GM04503 (cell line): ENCODE measurements at places on chromosomes 2 and 18.

DNA sequence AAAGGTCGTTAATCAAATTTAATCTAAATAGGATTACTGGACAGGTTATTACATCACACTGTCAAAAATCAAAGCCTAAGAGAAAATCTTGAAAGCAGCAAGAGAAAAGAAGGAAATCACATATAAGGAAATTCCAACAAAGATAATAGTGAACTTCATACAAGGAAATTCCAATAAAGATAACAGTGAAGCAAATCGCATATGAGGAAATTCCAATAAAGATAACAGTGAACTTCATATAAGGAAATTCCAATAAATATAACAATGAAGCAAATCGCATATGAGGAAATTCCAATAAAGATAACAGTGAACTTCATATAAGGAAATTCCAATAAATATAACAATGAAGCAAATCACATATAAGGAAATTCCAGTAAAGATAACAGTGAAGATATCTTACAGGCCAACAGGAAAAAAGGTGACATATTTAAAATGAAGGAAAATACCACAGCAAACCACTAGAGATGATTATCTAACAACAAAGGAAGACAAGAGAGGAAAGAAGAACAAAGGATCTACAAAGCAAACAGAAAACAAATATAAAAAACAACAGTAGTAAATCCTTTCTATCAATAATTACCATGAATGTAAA is 787.7 kb downstream of the CCDC85A start:
- no peak for DNase-seq

- DNase-seq, result no peak
Observed at GRCh38 chr2:191945623-191946022, 98.7 kb upstream of the CAVIN2 start.

- DNase-seq, result no peak
Observed at GRCh38 chr2:30481323-30481800, 34.3 kb downstream of the LCLAT1 start.

DNA sequence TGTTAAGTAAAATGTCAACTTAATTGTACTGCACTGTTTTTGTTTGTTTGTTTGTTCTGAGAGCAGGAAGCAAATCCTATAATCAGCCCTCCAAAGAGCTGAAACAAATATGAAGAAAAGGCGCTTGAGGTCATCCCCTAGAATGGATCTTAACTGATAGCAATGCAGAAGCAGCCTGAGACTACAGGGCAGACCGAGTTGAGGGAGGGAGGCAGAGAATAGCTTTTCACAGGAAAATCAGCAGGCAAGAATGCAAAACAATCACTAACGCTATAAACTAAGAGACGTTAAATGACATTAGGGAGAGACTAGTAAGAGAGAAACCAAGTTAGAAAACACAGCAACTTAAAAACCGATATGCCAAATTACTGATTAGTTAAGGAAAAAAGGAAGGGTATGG is 37.2 kb downstream of the GALNT1 start:
- DNase-seq, result no peak

- DNase-seq, result no peak
Observed at GRCh38 chr2:159600752-159601151, 15.6 kb downstream of the BAZ2B start.

DNA sequence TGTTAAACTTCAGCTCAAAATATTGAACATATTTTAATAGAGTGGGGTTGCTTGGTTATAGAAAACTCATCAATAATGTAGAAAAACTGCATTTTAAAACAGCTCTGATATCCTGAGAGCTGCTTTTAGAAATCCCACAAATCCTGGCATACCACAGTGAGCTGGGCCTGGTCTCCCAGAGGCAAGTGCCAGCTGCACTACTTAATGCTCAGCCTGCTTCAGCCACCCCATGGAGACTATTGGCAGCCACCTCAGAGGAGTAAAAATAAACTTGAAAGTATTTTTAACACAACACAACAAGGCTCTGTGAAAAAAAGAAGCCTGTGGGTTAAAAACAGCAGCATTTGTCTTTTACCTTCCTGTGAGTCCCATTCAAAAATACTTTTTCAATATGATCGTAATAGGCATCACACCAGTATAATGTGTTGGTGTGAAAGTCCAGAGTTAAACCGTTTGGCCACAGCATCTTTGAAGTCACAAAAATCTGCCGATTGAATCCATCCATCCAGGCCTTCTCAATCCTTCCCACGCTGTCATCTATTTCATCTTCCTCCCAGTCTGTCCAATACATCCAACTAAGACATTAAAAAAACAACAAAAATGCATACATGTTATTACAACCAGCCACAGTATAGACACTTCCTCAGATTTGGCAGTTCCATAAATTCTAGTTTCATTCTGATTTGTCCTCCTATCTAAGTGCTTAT is 1115.3 kb downstream of the LRP1B start:
- peak; percentile 11 for DNase-seq

DNA sequence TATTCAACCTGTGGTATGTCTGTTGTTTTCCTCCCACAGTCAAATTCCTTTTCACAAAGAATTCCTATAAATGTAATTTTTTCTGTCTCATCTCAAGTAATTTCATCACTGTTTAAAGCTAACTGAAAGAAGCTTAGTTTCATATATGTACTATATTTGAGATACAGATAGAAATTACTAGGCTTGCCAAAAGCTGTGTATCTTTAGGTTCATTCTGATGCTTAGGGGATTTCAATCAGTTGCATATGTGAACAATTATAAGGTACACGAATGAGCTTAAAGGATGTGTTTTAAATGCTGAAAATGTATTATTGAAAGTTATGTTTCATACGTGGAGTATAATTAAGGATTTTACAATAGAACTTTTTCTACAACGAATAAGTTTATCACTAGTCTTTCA is 59.2 kb upstream of the DSG1 start:
- DNase-seq, result no peak

DNA sequence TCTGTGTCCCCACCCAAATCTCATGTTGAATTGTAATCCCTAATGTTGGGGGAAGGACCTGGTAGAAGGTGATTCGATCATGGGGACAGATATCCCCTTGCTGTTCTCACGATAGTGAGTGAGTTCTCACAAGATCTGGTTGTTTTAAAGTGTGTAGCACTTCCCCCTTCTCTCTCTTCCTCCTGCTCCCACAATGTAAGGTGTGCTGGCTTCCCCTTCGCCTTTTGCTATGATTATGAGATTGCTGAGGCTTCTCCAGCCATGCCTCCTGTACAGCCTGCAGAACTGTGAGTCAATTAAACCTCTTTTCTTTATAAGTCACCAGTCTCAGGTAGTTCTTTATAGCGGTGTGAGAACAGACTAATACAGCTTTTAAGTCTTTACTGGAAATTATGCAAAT is 193.3 kb upstream of the RBBP8 start:
- no peak for DNase-seq
